GM04503 (cell line): ENCODE measurements at places on chromosomes 11 and 22.

DNA sequence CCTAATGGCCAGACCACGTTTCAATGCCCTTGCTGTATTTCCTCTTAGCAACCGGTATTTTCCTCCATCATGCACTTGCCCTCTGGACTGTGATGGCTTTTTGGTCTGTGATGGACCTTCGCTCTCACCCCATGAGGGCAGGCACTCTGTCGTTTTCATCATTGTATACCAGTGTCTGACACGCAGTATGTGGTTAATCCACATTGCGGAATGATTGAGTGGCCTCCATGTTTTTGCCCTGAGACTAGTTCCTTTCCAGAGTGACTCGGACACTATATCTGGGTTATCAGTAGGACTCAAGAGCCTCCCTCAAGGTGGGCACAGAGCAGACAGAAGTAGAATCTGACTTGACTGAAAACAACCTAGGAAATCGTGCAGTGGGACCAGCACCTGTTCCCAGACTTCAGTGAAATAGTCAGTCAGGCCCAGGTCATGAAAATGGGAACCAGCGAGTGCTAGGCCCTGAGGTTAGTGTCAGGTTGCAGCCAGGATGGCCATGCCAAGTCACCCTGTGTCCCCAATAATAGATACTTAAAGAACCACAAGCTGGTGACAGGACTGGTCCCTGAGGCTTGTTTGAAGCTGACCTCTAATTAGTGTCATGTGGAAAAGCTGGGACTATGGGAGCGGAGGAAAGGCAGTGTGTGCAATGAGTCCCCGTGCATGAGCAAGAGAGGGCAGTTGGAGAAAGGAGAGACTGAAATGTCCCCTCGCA is 464.7 kb downstream of the INSC start:
- DNase-seq, result no peak

DNA sequence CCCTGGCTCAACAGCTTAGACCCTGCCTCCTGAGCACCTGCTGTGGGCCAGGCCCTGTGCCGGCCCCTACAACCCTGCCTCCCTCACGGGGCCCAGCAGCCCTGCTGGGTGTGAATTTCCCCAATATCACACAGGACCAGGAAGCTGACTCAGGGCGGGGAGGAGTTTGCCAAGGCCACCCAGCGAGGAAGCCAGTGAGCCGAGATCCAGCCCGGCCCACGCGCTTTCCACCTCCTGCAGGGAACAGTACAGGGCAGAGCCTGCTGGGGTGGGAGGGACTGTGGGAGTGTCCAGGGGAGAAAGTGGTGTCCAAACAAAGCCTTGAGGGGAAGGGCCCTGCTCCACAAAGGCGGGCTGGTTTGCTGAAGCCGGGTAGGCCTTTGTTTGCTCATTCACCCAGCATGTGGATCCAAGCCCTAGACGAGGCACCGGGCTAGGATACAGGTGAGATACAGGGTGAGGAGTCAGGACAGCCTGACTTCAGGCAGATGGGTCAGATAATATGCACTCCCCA is 26.8 kb downstream of the RPL3 start:
- peak; percentile 73 for DNase-seq

- no peak for DNase-seq
Observed at GRCh38 chr22:24141586-24141985, 39.7 kb upstream of the SUSD2 start.

- no peak for DNase-seq
Observed at GRCh38 chr11:111441443-111441842, 62.4 kb upstream of the POU2AF1 start.

DNA sequence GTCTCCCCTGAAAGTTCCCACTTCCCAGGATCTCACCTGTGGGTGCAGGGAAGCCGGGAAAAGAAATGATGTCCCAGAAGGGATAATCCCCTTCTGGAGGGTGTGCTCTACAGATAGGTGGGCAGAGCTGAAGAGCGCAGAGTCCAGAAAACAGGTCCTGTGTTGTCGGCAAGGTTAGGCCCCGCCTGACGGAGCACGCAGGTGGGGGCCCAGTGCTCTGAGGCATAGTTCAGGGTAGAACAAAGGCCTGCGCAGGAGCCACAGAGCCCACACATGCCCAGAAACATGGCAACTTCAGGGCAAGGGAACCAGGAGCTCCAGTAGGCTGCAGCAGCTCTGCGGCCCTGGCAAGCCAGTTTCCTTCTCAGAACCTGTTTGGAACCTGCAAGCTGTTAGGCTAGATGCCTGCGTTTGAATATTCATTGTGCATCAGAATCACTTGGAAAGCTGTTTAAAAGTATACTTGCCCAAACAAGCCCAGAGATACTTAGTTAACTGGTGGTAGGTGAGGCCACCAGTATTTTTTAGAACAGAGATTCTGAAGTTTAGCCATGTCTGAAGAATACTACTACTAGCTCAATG is 386.6 kb downstream of the BUD13 start:
- no peak for DNase-seq

DNA sequence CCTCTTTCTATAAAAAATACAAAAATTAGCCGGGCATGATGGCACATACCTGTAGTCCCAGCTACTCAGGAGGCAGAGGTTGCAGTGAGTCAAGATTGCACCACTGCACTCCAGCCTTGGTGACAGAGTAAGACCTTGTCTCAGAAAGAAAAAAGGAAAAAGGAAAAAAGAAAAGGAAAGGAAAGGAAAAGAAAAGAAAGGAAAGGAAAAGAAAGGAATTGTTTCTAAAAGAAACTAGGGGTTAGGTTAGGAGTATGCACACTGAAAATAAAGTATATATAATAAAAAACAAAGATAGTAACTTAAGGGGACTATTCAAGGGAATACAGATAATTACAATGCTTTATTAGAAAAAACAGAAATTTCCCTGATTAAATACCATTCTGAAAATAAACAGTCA is 50.9 kb downstream of the TTC28 start:
- no peak for DNase-seq

GRCh38 chr22:46712288-46712687 is 25.8 kb downstream of the CERK start:
- no peak for DNase-seq

DNA sequence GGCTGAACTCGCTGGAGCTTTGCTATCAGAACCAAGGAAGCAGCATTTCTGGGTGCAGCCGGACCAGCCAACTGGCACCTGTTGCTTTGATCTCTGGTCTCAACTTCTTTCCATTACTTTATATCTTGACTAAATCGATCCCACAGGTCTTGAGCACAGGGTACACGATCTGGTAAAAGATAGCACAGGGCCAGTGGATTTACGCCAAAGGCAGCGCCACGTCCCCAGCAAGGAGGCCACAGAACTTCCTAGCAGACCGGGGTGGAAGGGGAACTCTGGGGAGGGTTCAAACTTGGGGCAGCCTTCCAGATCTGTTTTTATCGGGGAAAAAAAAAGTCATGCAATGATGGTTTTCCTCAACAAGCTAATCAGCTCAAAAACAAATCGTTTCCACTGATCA is 14.0 kb downstream of the VPS37C start:
- no peak for DNase-seq

DNA sequence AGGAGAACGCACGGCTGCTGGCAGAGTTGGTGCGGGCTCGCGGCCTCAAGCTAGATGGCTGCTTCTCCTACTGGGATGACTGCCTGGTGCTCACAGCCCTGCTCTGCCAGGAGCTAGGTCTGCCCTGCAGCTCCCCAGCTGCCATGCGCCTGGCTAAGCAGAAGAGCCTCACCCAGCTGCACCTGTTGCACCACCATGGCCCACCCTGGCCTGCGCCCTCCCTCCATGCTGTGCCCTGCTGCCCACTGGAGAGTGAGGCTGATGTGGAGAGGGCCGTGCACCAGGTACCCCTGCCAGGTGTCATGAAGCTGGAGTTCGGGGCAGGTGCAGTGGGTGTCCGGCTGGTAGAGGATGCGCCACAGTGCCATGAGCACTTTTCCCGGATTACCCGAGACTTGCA is 4.8 kb upstream of the RPS6KB2 start:
- DNase-seq, result no peak

- no peak for DNase-seq
Observed at GRCh38 chr11:127629200-127629599, 628.6 kb upstream of the KIRREL3 start.

DNA sequence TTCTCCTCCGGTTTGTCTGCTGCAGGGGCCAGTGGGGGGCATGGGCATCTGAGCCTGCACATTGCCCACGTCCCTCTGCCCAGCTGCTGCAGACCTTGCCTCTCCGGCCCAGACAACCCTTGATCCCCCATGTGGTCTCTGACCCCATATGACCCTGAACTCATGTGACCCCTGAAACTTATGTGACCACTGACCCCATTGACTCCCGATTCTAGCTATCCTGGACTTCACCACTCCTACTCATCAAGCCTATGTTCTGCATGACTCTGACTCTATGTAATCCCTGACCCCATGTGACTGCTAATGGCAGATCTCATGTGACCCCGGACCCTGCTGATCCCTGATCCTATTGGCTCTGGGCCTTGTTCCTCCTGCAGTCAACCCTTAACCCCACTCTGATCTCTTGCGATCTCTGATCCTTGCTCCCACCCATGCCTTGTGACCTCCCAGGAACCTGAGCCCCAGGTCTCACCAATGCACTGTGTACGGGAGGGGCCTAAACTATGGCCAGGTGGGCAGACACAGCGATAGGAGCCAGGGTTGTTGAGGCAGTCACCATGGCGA is 5.7 kb downstream of the LTBP3 start:
- no peak for DNase-seq

DNA sequence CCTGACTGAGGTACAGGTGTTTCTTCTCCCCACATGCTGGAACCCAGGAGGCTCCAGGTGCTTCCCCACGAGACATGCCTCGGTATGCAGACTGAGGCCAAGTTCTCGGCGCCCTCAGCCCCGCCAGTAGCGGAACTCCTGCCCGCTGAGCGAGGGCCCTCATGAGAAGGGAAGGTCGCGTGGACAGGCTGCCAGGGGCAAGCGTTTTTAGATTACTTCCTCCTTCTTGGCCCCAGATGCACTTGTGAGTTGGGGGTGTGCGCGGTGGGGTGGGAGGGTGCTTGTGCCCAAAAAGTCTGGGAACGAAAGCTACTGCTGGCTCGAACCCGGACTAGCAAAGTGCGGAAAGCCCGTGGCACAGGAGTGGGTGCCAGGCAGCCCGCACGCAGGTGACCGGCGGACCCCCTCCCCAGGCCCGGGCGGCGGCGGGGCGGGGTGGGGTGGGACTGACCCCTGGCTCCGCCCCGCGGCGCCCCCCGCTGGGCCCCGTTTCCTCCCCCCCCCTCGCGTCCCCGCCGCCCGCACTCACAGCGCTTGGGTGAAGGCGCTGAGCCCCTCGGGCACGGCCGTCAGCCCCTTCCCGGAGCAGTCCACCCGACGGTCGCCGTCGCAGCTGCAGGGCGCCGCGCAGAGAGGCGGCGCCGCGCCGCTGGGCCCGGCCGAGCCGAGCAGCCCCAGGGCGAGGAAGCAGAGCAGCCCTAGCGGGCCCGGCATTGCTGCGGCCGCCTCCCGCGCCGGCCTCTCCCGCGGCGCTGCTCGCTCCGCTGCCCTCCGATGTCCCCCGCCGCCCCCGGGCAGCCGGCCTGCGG is 797 bp downstream of the LGR4 start:
- no peak for DNase-seq

DNA sequence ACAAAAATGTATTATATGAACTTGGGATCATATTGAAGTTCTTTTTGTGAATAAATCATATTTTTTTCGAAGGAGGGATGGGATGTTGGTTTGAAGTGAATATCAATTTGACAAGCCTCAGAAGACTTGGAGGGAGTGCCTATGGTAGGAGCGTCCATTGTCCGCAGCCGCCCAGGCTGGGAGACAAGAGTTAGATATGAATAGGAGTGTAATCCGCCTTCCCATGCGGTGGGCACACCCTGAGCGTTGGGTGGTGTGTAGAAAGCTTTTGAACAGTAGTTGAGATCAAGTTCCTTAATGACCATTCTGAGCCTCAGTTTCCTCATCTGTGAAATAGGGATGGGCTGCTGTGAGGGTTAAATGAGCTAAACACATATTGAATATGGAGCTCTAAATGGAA is 7.0 kb downstream of the CD82 start:
- DNase-seq, result no peak

- peak; percentile 21 for DNase-seq
Observed at GRCh38 chr11:58301576-58301975, 33.5 kb upstream of the OR10W1 start.

DNA sequence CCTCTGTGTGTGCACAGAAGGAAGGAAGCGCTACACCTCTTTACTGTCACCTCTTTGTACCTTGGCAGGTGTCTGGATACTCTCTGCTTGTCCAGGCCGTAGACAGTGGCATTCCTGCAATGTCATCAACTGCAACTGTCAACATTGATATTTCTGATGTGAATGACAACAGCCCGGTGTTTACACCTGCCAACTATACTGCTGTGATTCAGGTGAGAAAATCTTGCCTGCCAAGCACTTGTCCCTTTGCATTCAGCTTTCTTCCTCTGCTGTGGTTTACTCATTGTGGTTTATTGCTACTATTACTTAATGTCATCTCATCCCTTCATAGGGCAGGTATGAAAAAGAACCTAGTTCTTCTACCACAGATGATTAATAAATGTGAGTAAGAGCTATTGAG is 131.9 kb upstream of the MTNR1B start:
- DNase-seq, result no peak

DNA sequence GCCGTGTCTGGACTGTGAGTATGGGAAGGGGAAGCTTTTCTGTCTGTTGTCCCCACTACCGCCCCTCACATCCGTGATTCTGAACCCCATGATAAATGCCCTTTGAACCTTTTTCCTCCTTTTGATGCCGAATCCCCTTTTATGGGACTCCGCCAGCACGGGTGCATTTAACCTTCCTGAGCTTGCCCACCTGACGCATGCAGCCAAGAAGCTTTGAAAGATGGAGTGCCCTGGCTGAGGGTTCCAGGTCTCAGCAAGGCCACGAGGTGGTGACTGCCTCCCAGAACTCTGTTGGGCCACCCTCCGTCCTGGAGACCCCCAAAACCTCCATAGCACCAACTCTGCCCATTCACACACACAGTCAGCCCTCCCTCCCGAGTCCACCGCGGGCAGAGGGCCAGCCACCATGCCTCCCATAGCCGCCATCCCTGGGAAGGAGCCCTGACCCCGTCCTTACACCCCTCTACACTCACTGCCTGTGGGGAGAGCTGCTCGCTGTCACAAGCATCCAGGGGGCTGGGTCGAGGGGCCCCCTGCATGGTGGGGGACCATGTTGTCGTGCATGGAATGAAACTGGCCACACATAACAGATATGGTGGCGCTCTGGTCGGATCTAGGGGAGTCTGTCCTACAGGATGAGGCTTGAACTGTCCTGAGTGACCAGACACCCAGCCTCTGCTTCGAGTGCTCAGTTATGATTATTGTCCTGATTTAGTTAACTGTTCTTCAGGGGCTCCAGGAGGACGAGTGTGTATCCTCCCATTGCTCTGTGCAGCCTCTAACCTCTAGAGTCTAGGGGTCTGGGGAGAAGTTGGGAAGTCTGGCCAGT is 822 bp upstream of the COMT start:
- DNase-seq, result no peak

DNA sequence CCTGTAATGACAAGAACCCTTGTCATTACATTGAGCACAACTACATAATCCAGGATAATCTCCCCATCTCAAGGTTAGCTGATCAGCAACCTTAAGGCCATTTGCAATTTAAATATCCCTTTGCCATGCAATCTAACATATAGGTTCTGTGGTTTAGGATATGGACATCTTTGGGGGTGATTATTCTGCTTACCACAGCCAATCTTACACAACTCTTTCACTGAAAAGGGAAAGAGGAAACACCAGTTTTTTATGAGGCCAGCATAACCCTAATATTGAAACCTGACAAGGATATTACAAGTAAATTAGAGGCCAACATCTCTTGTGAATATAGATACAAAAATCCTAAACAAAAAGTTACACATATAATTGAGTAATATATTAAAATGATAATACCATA is 78.5 kb downstream of the CYP2R1 start:
- DNase-seq, result no peak
